Brain pericyte (primary cell): ENCODE measurements at places on chromosomes 6 and 20.
A peak's percentile ranks its signal among the peaks of the same experiment; 100 is the strongest.

DNA sequence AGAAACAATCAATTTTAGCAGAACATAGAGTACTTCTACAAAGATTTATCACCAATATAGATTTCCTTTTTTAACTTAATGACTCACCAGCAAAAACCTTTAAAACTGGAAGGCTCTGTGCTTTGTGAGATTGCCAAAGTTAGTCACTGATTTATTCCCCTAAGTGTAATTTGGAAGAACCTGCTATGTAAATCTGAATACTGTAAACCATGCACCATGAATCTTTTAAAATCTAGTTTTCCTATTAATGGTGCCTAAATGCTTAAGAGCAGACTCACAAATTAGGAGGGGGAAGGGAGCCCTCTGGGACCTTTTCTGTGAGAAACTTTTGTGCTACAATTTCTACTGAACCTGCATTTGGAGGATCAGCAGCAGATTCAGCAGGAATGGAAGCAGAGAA lies 57.8 kb upstream of the PNRC1 start:
- DNase-seq, result no peak

DNA sequence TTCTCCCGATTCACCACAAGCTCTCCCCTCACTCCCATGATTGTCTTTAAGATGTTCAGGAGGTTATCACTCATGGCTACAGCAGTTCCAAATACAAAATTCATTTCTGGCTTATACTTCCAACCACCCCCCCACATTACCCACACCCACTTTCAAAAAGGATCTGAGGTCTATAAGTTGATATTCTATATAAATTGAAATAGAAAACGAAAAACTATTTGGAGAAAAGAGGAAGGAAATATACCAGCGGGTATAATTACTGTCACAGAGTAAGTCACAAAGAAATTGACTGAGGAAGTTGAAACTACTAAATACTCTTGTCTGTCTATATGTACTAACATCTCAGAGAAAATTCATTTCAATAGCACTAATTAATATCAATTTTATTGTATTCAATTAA lies 112.7 kb upstream of the TNFAIP3 start:
- no peak for DNase-seq

GRCh38 chr6:41748542-41748941 lies 1.3 kb upstream of the PGC start:
- DNase-seq, result no peak

DNA sequence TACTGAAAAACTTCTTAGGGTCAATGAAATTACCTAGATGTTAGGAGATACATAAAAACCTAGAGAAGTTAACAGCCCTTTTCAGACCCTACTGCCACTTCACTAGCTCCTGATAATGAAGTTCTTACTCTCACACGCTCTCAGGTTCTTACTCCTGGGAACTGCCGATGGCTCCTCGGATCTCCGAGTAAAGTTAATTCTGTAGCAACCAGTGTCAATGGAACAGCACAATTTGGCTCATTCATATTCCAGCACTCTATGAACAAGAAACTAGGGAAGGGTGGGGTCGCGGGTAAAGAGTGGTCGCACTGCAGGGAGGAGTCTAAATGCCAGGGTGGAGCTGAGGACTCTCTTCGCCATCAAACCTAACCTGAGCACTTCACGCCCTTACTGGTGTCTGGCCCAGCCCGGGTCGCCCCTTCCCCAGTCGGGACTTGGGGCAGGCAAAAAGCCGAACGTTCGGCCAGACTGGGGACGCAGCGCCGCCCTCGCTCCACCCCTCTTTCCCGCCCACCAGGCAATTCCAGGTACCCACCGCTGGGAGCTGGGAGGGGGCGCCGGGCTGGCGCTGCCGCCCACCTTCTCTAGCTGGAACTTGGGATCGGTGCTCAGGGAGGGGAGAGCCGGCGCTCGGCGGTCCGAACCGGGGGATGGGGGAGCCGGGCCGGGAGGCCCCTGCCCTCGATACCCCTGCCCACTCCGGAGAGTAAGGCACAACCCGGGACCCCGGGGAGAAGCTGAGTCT lies 744 bp downstream of the RAB23 start:
- DNase-seq, result no peak

DNA sequence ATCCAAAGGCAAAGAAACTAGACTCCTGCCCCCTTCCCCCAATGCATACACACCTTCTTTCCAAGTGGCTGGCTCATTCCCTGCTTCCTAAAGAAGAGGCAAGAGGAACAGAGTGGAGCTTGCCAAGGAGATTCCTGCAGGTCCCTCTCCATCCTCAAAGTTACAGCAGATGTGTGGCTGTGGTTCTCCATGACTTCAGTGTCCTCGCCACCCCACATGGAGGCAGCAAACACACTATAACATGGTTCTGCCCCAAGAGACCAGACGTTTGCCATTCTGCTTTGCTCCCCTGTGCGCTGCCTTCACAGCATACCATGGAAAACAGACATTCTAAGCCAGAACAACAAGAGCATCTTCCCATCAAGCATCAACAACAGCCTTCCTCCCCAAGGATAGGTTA lies 84.4 kb downstream of the BACH2 start:
- no peak for DNase-seq

GRCh38 chr6:157898169-157898568 lies 75.1 kb downstream of the SNX9 start:
- DNase-seq, result no peak

GRCh38 chr6:100473182-100473581 lies 8.5 kb upstream of the SIM1 start:
- DNase-seq, result no peak

DNA sequence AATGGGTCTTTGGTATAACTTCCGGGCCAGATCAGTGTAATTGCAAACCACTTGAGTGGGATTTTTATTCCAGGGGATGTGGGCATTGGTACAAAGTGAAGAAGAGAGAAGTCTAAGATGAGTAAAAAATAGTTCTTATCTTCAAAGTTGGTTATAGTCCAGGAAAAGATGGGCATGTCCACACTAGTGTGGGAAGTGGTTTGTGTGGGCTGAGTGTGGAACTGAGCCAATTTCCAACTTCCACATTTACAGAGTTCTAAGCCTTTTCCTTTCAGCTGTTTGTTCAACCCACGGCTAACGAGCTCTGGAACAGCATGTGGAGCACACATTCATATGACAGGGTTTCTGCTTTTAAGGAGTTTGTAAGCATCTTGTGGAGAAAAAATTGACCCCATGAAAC lies 72.3 kb upstream of the IFNGR1 start:
- DNase-seq, result no peak

- DNase-seq, result no peak
Measured at GRCh38 chr6:93299622-93300021, 119.7 kb downstream of the EPHA7 start.

DNA sequence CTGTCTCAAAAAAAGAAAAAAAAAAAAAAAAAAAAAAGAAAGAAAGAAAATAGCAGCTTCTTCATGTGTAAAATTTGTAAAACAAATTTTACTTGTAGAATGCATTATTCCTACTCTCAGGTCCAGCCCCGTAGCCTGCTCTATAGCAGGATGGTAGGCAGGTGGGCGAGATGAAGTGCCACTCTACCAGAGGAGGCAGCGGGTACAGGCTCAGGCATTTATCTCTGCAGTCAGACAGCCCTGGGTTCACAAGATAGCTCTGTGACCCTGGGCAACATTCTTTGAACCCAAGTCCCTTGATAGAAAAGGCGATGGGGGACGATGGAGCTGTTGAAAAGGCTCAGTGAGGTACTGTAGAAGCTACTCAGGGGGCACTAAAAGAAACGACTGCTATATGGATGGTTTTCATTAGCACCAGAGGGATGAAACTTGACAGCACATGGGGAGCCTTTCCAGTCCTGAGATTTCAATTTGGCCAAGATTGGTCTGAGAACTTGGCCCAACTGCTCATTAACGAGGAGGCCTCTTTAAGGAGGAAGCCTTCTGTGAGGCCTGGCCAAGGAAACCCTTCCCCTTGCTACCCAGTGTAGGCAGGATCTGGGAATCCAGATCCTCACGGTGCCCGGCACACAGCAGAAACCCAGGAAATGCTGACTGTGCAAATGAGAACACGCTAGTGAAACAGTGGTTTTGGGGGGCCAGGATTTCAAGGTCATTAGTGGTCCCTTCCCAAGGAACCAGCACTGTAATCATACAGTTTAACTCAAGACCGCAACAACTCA lies 63.1 kb downstream of the MYH7B start:
- DNase-seq, result no peak

DNA sequence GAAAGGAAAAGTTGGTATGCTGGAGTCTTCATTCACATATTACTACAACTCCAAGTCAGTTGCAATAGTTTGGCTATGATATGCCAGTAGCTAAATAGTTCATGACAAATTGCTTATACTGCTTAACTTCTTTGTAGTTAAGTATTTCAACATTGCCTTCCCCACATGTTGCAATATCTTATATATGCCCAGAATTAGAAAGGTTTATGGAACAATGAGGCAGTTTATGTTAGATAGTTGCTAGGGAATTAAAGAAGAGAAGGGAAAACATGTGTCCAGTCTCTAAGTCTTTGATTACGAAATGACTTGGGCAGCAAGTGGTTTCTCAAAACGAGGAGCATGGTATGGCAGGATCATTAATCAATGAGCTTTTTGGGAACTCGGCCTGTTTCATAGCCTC lies 145.8 kb downstream of the PLCB4 start:
- no peak for DNase-seq

- no peak for DNase-seq
Measured at GRCh38 chr20:45036044-45036755, 64.7 kb downstream of the KCNS1 start.

GRCh38 chr6:41767112-41767833 lies 12.4 kb downstream of the FRS3 start:
- DNase-seq, result no peak

DNA sequence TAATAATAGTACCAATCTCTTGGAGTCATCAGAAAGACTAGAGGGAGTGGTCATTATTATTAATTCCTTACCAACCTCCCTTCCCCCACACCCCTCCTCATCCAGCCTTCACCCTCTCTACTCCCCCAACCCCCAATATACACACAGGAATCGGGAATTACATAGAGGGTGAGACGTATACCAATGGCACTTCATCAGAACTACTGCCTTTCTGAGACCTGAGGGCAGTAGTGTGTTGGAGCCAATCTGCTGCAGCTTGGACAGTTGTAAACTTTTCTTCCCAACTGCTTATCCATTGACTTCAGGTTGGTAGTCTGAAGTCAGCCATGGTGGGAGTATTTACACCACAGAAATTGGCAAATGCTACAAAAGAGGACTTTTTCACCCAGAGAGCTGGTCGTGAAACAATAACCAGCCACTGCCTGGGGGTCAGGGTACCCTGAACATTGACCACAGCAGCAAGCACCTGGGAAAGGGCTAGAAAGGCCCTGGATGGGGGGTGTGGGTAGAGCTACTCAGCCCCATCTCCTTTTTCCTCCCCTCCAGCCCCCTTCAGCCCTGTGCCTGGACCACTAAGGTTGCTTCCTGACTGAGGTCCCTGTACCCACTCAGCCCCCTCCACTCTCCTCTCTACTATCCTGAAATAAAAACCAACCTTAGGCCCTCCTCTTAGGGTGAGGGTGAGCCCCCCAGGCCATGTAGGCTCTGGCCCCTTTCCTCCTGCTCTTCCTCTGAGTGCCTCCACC lies 161.5 kb downstream of the MRPL14 start:
- no peak for DNase-seq

- no peak for DNase-seq
Measured at GRCh38 chr6:169529931-169530751, 171.7 kb downstream of the WDR27 start.

GRCh38 chr20:58888521-58889333 lies 36.2 kb downstream of the GNAS start:
- DNase-seq, result no peak

DNA sequence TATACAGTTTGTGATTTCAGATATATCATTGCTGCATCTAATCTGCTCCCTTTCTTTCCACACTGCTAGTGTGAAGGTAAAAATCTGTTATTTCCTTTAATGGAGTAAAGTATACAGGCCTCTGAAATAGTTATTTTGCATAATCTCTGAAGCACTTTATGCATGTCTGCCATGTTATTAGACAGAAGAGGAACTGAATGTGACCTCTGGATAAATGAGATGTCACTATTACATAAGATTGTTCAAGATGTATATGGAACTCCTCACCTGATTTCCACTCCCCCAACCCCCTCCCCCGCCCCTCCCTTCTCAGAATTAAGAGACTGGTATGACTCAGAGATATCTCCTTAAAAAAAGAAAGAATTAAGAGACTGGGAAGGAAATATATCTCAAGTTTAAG lies 26.3 kb downstream of the SERINC1 start:
- DNase-seq, result no peak

DNA sequence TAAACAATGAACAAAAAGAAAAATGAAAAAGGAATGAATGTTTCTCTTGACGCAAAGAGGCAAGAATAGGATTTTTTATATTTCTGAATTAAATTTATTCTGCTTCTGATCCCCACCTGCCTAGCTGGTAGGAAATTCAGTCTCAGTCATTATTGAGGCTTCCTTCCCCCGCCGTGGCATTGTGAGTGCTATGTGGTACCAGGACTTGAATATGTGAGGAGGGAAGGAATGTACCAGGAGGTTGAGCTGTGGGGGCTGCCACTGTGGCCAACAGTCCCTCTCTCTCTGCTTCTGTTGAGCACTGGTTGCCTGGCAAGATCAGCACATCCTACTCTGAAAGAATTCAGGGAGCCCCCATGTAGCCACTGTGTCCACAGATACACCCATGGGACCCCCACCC lies 368.1 kb upstream of the JARID2 start:
- no peak for DNase-seq

GRCh38 chr6:12635813-12636212 lies 80.8 kb upstream of the PHACTR1 start:
- no peak for DNase-seq

- DNase-seq, result no peak
Measured at GRCh38 chr6:101545191-101545590, 151.7 kb downstream of the GRIK2 start.

GRCh38 chr6:119078376-119079282 lies at the start of gene FAM184A:
FAM184A (minus strand) TSS chr6:119078664; CDS start chr6:119078299, 365 bp downstream.
- DNase-seq, result peak; percentile 13

GRCh38 chr6:62803094-62803493 lies 408.2 kb upstream of the FKBP1C start:
- no peak for DNase-seq

DNA sequence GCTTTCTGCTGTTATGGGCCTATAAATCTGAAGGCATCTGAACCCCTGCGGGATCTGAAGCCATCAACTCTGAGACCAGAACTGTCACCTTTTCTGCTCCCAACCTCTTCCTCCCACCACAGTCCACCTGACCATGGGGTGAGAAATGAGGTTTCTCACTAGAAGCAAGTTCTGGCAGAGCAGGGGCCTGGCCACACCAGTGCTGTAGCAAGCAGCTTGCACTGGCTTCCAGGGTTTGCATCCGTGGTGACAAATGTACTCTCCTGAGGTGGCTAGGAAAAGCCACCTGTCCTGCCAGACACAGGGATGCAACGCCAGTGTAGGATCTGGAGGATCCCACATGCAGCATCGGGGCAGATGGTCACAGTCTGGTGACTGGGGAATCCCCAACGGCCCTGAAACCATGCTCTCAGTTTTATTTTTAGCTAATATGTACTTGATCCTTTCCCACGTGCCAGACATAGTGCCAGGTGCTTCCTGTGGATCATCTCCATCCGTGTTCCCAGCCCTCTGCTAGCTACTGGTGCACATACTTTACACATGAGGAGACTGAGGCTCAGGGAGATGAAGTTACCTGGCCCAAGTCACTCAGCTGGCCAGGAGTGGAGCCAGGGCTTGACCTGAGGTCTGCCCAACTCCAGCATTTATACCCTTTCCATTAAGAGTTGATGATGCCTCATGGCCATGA lies 122.1 kb upstream of the SPACA1 start:
- no peak for DNase-seq
